A549 treated with AZD2906 at 1 μM for 4 hours (cell line): ENCODE measurements at places on chromosomes 11 and 22. TPM values are rescaled to one million over a fixed set of nuclear protein-coding genes. Genes with fewer than 3 reads are reported as not detected.

Gene CCDC116
- 0.06 to 0.07 TPM (median 0.07 TPM) in 3 of 5 replicates, not detected in the others for total RNA-seq

Gene MIOX
- 0.05 TPM in 1 of 5 replicates, not detected in the others for total RNA-seq

Gene ACTN3
- total RNA-seq = 0.02 to 0.10 TPM (median 0.09 TPM) in 4 of 5 replicates, not detected in the other

Gene PSMC3
- total RNA-seq = 184 to 254 TPM (median 192 TPM) in 5 replicates

Gene OR5P2
- not detected in 5 replicates for total RNA-seq

Gene MPZL2
- total RNA-seq = 0.03 to 0.08 TPM (median 0.05 TPM) in 3 of 5 replicates, not detected in the others

Gene DCHS1
- total RNA-seq = 0.07 to 0.08 TPM (median 0.07 TPM) in 5 replicates

Gene OR2AG1
- not detected in 5 replicates for total RNA-seq

Gene ELFN2
- 5.0 to 6.7 TPM (median 5.6 TPM) in 5 replicates for total RNA-seq

Gene CBLIF
- not detected in 5 replicates for total RNA-seq

Gene MMP1
- total RNA-seq = 0.68 to 1.6 TPM (median 0.73 TPM) in 5 replicates

Gene FZD4
- total RNA-seq = 1.1 to 1.5 TPM (median 1.3 TPM) in 5 replicates

Gene GAB4
- not detected in 5 replicates for total RNA-seq

Gene C11orf42
- total RNA-seq = not detected in 5 replicates

Gene ZDHHC24
- 7.0 to 14.5 TPM (median 13.6 TPM) in 5 replicates for total RNA-seq

Gene DEUP1
- total RNA-seq = not detected in 5 replicates

Gene SDHD
- 63.4 to 89.6 TPM (median 68.7 TPM) in 5 replicates for total RNA-seq

Gene SEPTIN3
- 0.90 to 1.2 TPM (median 1.1 TPM) in 5 replicates for total RNA-seq

Gene MS4A4A
- total RNA-seq = not detected in 5 replicates

Gene SLC22A6
- not detected in 5 replicates for total RNA-seq

Gene ARHGAP32
- 2.8 to 4.6 TPM (median 4.0 TPM) in 5 replicates for total RNA-seq

Gene TMEM134
- 53.4 to 68.0 TPM (median 64.3 TPM) in 5 replicates for total RNA-seq

Gene B3GAT1
- 0.01 to 0.04 TPM (median 0.02 TPM) in 4 of 5 replicates, not detected in the other for total RNA-seq

Gene MMP8
- not detected in 5 replicates for total RNA-seq

Gene IL10RA
- 0.07 to 0.38 TPM (median 0.15 TPM) in 4 of 5 replicates, not detected in the other for total RNA-seq

Gene MB
- total RNA-seq = 6.3 to 8.7 TPM (median 7.7 TPM) in 5 replicates

Gene IGSF22
- total RNA-seq = not detected in 5 replicates

Gene SERPINH1
- total RNA-seq = 64.4 to 92.0 TPM (median 89.2 TPM) in 5 replicates

Gene DBX1
- not detected in 5 replicates for total RNA-seq

Gene CD3G
- total RNA-seq = not detected in 5 replicates

Gene RFPL2
- total RNA-seq = 0.08 to 0.20 TPM (median 0.12 TPM) in 5 replicates

Gene APOA1
- total RNA-seq = 0.14 to 0.65 TPM (median 0.36 TPM) in 5 replicates

Gene SLC6A5
- total RNA-seq = not detected in 5 replicates

Gene NPAS4
- total RNA-seq = not detected in 5 replicates
